ENCODE measurements at places on chromosomes 2 and 18.

GRCh38 chr18:9619056-9619455, 4.7 kb upstream of the PPP4R1 start:
- DNase-seq, result no peak

GRCh38 chr18:3541549-3542386, 91.8 kb downstream of the TGIF1 start:
- DNase-seq, result peak; percentile 15

- no peak for DNase-seq
These were observed 144.1 kb upstream of the STK17B start for GRCh38 chr2:196315388-196316049.

DNA sequence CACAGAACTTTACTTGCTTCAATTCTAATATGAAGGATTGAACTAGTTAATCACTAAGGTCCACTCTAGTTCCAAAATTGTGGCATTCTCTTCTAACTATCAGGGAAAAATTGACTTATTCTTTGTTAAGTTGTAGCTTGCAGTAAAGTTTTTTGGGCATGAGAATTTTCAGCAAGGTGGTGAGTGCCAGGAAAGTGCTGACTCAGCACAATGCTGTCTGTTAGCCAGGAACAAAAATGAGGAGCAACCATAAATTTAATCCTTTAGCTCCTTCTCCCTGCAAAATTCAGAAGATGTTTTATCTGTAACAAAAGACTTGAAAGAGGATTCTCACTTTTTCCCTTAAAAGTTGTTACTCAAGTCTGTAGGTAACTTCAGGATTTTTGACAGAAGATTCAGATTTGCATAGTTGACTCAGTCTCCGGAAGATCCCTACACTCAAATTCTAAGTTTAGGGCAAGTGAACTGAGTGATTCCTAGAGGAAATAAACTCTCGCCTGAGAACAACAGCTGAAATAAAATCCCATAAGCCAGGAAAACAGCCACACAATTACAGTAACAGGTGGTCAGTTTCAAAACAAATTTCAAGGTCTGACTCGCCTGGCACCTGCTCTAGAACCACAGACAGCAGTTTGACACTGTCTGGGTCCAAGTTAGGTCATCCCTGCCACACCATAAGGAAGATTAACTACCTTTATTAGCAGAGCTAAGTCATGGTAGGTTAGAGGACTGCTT, 20.2 kb upstream of the DARS1 start:
- no peak for DNase-seq

- no peak for DNase-seq
These were observed 5.5 kb downstream of the IHH start for GRCh38 chr2:219054956-219055903.

GRCh38 chr2:71923143-71923525, 224.5 kb downstream of the CYP26B1 start:
- DNase-seq, result no peak

DNA sequence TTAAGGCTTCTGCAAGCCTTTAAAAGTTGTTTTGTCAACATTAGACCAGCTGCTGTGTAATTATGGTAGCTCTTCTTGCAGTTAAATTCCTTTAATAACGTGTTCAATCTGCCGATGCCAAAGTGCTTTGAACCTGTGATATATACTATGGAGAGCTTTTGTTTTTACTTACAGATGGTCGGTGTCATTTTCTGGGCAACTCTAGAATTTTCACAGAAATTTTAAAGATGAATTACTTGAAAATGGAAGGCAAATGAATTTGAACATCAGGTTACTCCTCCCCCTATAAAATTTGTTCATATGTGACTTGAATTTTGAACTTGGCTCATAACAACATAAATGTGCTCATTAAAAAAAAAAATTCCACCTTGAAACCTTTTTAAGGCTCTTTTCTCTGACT, 23.0 kb downstream of the LYPD6 start:
- no peak for DNase-seq

DNA sequence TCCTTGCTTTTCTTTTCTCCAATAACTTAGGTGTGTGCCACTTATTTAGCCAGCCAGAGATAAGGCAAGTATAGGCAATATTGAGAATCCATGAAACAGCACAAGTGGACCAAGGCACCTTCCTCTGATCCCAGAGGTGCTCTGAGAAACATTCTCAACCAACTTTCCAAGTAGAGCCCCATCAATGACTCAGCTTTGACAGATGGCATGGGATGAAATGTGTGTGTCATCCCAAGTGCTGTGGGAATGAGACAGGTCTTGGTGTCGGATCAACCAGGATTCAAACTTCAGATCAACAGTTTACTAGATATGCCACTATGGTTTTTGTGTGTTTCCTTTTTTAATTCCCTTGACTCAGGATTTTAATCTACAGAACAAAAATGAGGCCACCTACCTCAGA, 164.0 kb downstream of the GRB14 start:
- no peak for DNase-seq

- DNase-seq, result no peak
These were observed 13.6 kb downstream of the ASAP2 start for GRCh38 chr2:9220201-9220600.
